ENCODE measurements at places on chromosomes 7 and 10. TPM values are rescaled to one million over a fixed set of nuclear protein-coding genes. Genes with fewer than 3 reads are reported as not detected.
A peak's percentile ranks its signal among the peaks of the same experiment; 100 is the strongest.

DNA sequence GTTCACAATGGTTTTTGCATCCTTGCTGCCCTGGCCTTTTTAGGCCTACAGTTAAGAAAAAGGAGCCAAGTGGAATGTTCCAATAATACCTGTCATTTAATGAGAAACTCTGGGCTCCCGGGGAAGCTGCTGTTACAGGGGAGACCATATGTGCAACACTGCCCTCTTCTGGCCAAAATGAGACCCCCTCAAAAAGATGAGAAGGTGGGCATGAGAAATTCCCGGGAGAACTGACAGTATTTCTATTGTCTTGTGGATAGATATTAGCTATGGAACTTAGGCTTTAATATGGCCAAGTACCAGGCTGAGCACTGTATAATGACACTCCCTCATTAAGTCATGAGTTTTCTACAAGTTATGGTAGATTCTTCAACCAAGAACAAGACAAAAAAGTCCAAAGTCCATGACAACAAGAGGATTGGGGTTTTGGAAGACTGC, 99.4 kb downstream of the CCDC3 start:
- peak; percentile 19 for DNase-seq

DNA sequence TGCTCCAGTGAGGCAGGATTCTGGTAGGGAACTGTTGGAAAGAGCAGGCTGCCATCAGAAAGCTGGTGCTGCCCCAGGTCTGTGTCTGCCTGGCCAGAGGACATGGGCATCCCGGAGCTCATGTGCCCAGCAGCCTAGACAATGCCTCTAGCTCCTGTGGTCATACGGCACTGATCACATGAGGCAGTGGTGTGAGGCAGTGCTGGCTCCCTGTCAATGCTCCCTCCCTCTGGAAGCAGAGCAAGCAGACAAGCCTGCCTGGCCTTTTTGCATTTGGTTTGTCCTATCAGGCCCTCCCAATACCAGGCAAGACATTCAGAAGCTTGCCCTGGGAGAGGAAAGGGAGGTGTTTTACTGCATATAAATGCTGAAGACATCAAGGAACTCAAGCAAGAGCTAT, 19.5 kb upstream of the MMP21 start:
- no peak for DNase-seq

GRCh38 chr10:71836596-71836974, 14.5 kb downstream of the PSAP start:
- no peak for DNase-seq

GRCh38 chr10:95963202-95963990, 55.6 kb downstream of the CC2D2B start:
- no peak for DNase-seq

GRCh38 chr7:30635798-30636197, 41.1 kb downstream of the GARS1 start:
- no peak for DNase-seq

DNA sequence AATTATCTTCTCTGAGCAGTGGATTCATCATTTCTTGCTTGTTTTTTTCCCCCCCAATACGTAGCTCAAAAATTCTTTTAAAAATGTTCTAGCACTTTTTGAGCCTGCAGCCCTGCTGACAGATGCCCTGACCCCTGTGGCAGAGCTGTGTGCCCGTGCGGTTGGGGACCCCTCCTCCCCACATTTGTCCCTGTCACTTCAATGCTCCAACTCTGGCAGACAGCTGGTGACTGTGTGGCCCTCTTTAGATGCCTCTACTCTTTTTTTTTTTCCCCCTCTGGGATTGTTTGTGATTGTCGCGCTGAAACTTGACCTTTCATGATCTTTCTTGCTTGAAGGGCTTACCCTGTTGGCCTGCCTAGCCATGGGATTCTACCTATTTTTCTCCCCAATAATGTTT, 214.1 kb downstream of the TMEM178B start:
- DNase-seq = no peak

DNA sequence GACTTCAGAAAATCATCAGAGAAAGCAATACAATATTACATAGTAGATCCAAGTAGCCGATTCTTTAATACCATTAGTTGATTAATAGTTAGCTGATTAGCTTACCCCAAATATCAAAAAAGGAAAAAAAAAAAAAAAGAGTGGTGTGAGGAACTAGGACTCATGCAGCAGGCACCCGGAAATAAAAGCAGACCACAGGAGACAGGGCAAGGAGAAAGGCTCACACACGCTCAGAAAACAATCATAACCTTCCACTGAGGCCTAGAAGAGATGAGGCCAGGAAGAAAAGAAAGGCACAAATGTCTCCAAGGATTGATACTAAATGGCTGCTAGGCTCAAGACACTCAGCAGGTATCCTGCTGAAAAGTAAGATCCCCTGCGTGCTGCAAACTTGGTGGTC, 25.9 kb downstream of the TRDMT1 start:
- DNase-seq = no peak

DNA sequence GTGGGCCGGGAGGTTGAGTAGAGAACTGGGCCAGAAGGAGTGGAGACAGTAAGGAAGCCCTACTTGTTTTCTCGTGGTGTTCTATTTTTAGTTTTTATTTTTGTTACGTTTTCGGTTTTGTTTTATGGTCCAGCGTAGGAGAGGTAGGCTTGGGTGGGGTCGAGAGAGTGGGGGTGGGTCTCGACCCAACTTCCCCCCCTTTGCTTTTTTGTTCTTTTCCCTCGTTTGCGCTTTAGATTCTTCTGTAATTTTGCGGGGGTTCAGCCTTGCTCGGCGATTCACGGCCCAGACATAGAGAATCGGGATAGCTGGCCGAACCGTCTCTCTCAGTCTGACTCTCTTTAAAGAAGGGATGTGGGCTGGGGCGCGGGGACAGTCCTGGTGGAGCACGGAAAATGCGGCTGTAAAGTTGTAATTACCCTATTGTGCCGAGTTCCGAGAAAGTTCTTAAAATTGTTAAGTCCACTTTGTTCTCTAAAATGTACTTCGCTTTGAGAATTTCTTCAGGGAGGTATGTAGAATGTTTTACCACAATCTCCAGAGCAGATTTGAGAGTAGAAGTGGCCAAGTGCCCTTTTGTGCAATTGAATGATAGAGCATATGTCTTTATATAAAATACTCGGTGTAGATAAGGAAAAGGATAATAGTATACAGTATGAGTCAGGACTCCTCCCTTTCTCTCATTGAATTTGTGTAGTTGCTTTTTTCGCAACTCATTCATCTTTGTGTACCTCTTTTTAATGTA, 816 bp downstream of the DMTF1 start:
- DNase-seq = peak; percentile 22

DNA sequence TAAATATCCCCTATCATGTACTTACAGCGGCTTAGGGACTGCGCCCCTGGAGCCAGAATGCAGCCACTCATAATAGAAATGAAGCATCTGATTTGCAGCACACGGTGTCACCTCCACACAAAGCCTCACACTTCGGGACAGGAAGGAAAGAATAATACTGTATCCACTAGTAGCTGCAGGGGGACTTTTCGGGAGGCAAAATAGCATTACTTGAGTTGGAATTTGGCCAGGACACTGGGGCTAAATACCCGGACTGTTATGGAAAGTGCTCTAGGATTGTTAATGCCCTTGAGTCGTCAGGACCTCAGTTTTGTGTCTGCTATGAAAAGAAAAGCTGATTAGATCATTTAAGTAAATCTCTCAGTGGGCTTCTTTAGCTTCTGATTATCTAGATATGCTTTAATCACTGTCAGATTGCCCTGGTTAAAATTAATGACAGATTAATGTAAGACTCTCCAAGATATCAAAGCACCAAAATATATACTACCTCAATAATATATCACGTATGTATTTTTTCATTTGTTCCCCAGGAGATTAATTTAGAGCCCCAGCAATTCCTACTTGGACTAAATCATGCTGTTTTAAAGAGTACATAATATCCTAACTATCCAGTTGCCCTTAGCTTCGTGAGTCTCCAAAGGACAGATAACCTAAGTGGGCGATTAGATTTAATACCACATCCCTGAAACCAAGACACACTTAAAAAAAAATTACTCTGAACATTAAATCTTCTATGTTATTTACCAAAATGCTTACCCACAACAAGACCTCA, 173.0 kb upstream of the NEBL start:
- no peak for DNase-seq

STRIP2 gene
- 1.7 TPM for total RNA-seq

OPN1SW gene
- not detected for total RNA-seq

POLR1F gene
- 44.1 TPM for total RNA-seq

NPTX2 gene
- 2.0 TPM for total RNA-seq

SPAG6 gene
- total RNA-seq = not detected

ENKUR gene
- not detected for total RNA-seq

LGI1 gene
- 0.32 TPM for total RNA-seq

ARL3 gene
- 5.1 TPM for total RNA-seq

CARD11 gene
- 0.05 TPM for total RNA-seq

XRCC2 gene
- total RNA-seq = 9.4 TPM

UBN2 gene
- 6.5 TPM for total RNA-seq
